ENCODE measurements at places on chromosomes 16 and 17.

DNA sequence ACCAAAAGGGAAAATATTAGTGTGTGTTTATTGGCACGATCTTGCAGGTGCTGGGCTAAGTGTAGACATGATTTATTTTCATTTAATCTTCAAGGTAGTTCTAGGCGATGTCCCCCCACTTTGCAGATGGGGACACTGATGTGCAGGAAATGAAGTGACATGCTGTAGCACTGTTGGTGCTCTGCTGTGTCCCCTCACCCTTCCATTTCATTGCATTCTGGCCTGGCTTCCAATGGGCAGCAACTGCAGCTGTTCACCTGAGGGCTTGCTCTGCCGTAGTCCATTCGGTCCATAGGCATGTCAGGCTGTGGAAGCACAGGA lies 123.9 kb downstream of the PRKCB start:
- DNase-seq = no peak

- DNase-seq = no peak
Measured at GRCh38 chr17:36153895-36154610, 22.4 kb downstream of the TBC1D3B start.

GRCh38 chr17:9917801-9918200 lies 12.7 kb upstream of the RCVRN start:
- no peak for DNase-seq

DNA sequence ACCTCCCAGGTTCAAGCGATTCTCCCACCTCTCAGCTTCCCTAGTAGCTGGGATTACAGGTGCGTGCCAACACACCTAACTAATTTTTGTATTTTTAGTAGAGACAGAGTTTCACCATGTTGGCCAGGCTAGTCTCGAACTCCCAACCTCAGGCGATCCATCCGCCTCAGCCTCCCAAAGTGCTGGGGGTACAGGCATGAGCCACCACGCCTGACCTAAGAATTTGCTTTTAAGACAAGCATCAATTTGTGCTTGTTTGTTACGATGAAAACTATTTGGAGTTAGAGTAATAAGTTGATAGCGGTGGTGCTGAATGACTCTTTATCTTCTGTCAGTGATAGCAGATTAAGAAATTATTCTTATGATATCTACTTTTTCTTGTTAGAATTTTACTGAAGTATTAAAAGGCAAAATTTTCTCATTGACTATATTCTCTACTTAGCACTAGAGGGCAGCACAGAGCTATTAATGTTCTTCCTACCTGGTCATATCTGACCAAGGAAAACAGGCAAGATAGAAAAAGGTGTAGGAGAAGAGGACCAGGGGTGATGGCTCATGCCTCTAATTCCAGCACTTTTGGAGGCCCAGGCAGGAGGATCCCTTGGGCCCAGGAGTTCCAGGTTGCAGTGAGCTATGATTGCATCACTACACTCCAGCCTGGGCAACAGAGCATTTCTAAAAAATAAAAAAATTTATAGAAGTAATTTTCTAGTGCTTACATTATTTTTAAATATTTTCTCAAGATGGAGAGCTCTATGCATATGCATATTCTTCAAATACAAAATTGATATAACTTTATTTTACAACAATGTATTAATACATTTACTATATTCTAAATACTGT lies 24.5 kb downstream of the STXBP4 start:
- DNase-seq = no peak

GRCh38 chr17:44084131-44084538 lies 13.6 kb downstream of the G6PC3 start:
- DNase-seq = no peak

GRCh38 chr16:56197192-56197992 lies 6.1 kb downstream of the GNAO1 start:
- DNase-seq = no peak

DNA sequence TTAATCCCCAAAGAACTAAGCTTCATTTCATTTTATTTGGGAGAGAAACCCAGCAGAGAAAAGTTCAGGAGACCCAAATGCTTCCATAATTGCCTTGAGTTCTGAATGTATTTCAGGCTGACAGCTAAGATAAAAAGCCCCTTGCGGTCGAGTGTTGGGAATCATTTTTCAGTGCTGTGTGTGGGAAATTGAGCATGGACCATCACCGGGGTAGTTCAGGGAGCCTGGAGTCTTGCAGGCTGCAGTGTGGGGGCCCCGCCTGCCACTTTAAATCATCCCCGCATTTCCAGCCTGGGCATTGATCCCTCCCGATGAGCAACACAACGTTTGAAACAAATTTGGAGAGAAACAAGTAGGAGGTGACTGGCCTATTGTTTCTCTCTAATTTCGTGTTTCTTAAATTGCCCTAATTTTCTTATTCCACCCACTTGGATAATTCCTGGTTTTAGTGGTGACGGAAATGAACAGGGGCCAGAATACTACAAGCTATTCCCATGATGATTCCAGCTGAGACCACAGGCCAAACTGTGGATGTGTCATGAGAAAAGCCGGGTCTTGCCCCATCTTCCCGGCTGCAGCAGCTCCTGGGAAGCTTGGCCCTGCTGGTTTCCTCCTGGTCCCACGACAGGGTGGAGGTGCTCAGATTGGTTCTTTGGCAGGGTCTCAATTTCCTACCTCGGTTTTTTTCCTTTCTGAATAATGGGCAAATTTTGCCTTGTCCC lies 75.1 kb downstream of the FOXL1 start:
- no peak for DNase-seq

Measured in activated effector memory CD4-positive, alpha-beta T cell treated with Interleukin-2 at 50 U/mL for 16 hours (primary cell).